ENCODE measurements at places on chromosomes 7 and 10.

DNA sequence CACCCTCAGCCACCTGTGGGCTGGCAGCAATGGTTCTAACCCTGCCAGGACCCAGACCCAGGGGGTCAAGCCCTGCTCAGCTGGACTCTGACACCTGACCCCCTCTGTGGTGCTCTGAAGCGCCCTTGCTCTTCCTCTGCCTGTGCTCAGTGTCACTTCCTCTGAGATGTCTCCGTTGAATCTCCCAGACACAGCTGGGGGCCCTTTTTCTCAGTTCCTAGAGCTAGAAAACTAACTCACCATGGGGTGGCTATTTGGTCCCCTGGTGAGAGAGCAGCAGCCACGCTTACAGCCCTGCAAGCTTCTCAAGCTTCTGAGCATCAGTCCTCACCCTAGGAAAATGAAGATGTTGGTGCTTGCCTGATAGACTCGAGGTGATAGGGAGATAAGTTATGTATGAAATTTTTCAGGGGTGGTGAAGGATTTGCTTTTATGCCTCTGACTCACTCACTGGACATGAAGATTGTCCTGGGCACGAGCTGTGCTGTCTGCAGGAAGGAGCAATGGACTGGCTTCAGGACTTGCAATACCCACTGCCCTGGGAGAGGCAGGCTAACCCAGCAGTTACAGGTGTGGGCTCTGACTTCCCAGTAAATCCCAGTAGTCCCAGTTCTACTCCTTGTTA is 29.6 kb downstream of the COL13A1 start:
- no peak for DNase-seq

GRCh38 chr7:80643336-80643915 is 5.0 kb downstream of the CD36 start:
- no peak for DNase-seq

- no peak for DNase-seq
These were observed 123.9 kb upstream of the FRMD4A start for GRCh38 chr10:14454629-14455028.

DNA sequence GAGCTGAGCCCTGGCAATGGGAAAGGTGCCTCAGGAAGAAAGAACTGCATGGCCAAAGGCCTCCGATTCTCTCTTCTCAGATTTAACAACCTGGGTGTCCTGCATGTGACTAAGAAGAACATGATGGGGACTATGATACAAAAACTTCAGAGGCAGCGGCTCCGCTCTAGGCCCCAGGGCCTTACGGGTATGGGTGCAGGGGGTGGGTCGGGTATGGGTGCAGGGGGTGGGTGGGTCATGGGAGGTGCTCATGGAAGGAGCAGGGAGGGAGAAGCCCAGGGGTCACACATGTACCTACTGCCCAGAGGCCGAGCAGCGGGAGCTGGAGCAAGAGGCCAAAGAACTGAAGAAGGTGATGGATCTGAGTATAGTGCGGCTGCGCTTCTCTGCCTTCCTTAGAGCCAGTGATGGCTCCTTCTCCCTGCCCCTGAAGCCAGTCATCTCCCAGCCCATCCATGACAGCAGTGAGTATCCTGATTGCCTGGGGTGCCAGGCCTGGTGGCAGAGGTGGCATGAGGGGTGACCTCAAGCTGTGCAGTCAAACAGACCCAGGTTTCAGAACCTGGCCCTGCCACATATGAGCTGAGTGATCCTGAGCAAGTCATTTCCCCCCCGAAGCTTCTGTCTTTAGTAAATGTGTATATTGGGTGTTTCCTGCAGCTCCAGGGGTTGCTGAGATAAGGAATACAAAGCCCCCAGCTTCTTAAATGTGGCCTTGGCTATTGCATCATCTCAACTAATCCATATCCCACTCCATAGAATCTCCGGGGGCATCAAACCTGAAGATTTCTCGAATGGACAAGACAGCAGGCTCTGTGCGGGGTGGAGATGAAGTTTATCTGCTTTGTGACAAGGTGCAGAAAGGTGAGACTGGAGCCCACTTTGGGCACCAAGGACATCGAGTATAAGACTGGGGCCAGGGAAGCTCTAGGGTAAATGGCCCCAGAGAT is 2.0 kb downstream of the NFKB2 start:
- DNase-seq: no peak

DNA sequence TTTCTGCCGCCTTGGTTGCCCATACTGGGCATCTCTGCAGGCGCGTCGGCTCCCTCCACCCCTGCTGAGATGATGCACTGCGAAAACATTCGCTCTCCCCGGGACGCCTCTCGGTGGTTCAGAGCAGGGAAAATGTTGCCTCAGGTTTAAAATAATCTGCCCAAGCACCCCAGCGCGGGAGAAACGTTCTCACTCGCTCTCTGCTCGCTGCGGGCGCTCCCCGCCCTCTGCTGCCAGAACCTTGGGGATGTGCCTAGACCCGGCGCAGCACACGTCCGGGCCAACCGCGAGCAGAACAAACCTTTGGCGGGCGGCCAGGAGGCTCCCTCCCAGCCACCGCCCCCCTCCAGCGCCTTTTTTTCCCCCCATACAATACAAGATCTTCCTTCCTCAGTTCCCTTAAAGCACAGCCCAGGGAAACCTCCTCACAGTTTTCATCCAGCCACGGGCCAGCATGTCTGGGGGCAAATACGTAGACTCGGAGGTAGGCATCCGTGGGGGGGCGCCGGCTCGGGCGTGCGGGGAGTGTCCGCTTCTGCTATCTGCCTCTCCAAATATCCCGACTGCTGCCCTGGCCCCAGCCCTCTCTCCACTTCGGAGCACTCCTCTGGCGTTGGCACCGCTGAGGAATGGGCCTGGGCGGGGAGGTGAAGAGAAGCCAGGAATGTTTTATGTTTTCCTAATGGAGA is at the start of gene CAV1:
TSS of gene CAV1 (plus strand) at position 428 of the 689 bp plus-strand sequence. CDS start at position 455, 27 bp downstream.
- DNase-seq: no peak

Data from right renal pelvis (tissue), 4 donors.